Fibroblast of mammary gland (primary cell): ENCODE measurements at places on chromosomes 12 and 14.
A peak's percentile ranks its signal among the peaks of the same experiment; 100 is the strongest.

DNA sequence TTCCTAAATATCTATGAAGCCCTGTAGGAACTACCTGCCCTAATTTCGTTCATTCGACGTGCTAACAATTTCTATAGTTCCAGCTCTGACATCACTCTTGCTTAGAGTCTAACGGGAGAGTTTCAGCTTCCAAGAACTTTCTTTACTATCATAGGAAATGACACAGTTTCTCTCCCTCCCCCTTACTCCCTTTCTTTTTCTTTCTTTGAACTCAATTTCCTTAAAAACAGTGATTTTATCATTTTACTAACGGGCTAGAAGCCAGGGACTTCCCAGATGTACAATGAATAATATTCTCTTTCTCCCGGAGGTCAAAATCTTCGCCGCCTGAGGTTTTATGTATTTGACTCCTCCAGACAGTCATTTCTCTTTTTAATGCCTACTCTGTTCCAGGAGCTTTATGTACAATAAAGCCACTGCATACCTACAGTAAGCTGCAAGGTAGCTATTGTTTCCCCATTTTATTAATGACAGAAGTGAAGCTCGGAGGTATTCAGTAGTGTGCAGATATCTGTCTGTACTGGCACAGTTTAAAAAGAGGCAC is 15.7 kb downstream of the SMCO2 start:
- DNase-seq, result peak; percentile 87

GRCh38 chr14:94114589-94115057 is 4.1 kb downstream of the IFI27 start:
- DNase-seq, result no peak

DNA sequence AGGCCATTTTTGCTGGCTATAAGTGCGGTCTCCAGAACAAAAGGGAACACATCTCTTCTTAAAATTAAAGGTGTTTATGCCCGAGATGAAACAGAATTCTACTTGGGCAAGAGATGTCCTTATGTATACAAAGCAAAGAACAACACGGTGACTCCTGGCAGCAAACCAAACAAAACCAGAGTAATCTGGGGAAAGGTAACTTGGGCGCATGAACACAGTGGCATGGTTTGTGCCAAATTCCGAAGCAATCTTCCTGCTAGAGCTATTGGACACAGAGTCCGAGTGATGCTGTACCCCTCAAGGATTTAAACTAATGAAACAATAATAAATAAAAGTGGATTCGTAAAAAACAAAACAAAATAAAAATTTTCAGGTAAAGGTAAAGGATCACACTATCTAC is 33.4 kb downstream of the PKP2 start:
- no peak for DNase-seq

DNA sequence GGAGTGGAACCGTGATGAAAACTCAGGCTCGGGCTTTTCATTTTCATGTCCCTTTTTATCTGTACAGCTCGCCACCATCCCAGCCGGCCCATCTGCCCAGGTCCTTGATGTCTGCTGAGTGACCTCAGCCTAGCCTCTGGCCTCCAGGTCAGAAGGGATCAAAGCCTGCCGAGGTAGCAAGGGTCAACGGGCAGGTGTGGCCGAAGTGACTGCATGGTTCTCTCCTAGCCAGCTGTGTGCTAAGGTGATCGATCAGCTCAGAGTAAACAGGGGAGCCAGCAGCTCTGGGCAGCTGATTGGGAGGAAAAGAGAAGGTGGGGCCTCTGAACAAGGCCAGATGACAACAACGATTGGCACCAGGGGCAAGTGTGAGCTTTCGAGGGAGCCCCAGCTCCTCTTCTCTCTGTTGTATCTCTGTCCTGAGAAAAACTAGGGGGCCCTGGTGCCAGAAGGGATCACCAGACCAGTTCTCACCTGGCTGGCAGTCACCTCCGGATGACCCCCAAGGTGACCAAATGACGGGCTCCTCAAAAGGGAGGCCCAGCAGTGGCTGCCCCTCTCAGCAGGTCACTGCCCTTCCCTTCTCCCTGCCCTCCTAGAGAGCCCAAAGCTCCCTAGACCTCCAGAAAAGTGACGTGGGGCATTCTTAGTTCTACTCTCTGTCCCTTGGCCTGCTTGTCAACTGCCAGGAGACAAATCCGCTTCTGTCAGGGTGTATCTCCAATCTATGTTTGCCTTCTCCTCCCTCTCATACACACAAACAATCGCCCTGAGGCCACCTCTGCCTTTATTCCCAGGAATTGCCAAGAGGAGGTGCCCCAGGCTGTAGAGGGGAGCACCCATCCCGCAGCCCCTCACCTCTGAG is 3.4 kb downstream of the SLC6A12 start:
- DNase-seq, result no peak

GRCh38 chr12:91604897-91605296 is 422.3 kb upstream of the DCN start:
- DNase-seq, result no peak

- DNase-seq, result no peak
These were observed 968.5 kb downstream of the AACS start for GRCh38 chr12:126033751-126034150.

- no peak for DNase-seq
These were observed 94.3 kb upstream of the PDE3A start for GRCh38 chr12:20274008-20274407.

DNA sequence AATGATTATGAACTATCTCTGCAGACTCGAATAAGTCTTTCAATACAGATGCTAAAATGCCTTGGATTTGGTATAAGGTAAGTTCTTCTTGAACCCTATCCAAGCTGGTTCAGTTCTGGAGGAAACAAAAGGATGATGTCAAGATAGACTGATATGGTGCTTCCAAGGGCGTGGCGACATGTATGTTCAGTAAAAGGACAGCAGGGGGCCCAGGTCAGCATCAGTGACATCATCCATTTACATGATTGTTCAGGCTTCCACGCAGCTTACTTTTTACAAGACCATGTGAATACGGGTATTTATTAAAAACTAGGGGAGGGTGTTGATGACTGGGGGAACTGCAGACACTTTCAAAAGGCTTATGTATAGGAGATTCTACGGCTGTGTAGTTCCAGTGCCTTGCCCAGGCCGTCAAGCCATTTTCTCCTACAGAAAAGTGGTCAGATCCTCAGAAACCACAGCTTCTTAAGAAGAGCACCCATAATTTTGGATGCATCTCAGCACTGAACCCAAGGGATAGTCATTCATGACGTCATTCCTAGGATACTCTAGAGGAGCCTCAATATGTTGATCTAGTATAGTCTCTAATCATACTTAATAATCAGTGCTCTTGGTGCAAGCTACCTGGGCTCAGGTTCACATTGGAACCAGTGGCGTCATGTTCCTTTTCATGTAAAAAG is 527.7 kb downstream of the FUT8 start:
- no peak for DNase-seq

DNA sequence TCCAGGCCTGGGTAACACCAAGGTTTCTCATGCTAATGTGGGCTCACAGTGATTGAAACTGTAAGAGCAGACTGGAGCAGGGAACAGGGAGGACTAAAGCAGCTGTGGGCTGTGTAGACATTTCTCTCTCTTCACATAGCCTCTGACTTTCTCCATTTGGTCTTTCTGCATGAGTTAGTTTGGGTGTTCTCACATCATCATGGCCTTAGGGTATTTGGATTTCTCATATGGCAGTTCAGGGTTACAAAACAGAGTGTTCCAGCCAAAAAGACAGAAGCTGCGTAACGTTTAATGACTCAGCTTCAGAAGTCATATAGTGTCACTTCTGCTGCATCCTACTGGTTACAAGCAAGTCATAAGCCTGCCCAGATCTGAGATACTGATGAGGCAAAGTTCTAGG is 52.0 kb upstream of the OSBPL8 start:
- DNase-seq, result peak; percentile 98

- DNase-seq, result no peak
These were observed 28.2 kb downstream of the PPFIBP1 start for GRCh38 chr12:27552235-27552634.

- DNase-seq, result peak; percentile 46
These were observed 103.3 kb downstream of the C12orf75 start for GRCh38 chr12:105433804-105434203.

DNA sequence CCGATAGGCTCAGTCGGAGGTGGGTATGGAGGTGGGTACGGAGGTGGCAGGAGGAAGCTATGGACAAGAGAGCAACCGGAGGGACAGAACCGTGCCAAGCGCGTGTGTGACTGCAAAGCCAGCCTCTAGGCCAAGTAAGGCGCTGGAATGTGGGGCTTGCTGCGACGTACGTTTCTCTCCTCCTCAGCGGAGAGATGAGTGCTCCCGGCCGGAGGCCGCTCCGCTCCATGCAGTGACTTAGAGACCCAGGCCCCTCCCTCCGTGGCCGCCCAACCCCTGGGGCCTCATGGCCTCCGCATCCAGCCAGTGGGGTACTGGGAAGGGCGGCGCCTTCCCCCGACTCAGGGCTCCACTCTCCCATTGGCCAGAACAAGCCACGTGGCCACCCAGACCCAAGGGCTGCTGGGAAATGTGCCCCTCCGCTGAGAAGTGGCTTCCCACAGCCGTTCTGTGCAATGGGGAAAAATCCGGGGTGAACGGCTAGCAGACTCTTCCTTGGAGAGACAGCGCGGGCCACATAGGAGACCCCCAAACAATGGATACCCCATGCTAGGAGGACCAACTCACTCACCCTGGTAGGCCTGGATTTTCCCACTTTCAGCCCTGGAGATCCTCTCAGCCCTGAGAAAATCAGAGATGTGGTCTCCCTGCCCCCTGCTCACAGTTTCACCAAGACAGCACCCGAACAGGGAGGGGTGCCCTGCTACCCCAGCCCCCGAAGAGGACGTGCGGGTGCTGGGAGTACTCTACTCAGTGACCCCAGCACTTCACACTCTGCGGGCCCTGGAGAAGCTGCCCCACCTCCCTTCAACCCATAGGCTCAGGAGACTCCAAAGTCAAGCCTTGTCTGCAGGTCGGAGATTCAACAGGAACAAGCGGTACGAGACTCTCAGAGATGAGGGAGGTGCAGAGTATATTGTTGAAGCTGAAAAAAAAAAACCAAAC is 66.7 kb downstream of the RIMBP2 start:
- DNase-seq, result no peak

GRCh38 chr12:109880043-109880931 is at the start of gene GLTP:
Gene GLTP (minus strand): TSS chr12:109880541. CDS start chr12:109880374, 167 bp downstream.
- DNase-seq, result peak; percentile 52
